ENCODE measurements at places on chromosomes 1 and 21. TPM values are rescaled to one million over a fixed set of nuclear protein-coding genes. Genes with fewer than 3 reads are reported as not detected.

DNA sequence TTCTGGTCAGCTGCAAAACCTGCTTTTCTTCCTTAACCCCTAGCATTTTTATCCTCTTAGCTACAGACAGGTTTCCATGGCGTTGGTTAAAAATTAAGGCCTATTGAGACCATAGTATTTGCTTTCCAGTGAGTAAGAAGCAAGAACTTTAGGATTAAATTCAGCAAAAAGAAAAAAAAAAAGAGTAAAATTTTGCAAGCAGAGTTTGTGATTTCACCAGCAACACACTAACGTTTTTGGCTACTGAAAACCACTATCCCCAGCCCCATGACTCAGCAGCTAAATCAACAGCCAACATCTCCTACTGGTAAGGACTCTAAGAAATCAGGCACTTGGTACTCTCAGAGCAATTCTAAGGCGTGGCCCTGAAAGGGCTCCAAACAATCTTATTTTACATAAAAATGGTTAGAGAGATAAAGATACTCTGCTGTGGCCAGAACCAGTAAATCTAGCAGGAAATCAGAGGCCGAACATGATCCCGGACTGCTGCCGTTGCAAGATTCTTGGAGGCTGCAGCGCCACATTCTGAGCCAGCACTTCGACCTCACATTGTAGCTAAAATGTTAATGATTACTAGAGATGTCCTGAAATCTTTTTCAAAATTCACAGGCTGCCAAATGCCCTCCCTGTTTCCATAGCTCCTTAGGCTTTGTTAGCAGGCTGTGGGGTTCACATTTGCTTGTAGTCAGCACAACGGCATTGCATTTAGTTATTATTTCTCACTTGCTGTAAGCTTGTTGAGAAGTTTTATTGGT, 1.6 kb upstream of the ENO1 start:
- DNase-seq = peak; percentile 90

- DNase-seq = no peak
These were observed 48.5 kb upstream of the NRDC start for GRCh38 chr1:51927029-51927428.

DNA sequence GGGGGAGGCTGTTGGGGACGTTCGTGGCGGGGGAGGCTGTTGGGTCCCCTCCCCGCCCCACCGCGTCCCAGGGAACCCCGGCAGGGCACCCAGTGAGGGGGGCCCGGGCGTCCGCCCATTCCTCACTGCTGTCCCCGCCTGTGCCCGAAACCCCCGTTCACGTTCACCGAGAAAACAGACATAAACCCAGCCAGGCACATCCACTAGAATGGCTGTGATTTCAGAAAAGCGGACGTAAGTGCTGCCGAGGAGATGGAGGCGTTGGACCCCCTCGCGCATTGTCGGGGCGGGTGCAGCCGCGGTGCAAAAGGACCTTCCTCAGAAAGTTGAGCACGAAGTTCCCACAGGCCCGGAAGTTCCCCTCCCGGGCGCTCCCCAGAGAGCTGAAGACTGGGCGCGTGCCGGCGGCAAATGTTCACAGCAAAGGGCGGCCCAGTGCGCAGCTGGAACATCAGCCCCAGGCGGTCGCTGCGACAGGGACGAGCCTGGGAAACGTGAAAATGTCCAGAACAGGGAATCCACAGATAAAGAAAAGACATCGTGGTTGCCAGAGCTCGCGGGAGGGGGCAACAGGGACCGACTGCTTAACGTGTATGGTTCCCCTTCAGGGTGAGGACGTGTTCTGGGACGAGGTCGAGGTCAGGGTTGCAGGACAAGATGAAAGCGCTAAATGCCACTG, 18.5 kb upstream of the SAMD11 start:
- DNase-seq = peak; percentile 83

DNA sequence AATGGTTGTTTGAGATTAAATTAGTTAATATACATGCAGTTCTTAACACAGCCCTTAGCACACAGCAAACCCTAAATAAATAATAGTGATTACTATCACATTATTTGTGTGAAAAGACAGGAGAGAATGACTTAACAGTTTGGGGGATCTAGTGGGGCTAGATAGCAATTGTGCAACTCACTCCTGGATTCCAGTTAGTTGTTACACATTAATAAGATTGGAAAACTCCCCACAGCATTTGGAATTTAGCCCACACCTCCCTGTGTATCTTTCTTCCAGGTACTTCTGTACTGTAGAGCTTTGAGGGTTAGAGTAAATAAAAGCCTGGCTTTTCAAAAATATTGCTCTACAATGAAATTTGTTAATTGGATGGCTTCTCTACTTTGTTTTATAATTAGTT, 93.2 kb downstream of the KCTD3 start:
- peak; percentile 52 for DNase-seq

DNA sequence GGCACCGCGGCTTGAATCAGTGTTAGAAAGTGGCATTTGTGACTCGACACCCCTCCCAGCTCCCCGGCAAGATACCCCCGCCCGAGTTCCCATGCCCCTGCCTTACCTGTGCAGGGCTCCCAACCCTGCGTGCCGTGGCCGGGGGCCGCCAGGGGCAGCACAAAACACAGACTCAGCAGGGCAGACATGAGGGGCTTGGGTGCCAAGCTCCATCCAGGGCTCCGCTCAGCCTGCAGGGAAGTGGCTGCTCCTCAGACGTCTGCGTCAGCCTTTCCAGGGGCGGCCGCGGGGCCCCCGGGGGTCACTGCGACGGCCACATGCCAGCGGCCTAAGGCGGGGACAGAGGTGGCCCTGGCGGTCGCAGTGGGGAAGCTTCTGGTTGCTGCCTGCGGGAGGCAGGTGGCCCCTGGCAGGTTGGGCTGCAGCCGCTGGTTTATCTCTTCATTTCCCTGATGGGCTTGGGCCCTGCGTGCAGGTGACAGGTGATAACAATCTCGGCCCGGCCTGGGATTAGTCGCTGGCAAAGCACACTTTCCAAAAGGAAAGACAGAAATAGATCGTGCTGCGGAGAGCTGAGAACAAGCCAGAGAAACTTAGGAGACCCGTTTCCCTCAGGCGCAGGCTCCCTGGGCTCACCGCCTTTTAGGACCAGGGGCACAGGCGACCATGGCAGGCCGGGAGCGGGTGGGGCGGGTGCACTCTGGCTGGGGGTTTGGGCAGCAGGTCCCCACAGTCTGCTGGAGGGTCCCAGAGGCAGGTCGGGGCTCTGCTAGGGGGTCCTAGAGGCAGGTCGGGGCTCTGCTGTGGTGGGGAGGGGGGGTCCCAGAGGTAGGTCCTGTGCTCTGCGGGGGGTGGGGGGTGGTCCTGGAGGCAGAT, at the start of gene TSPEAR:
Gene TSPEAR, minus strand, starts transcription at position 246 of the 876 bp plus-strand sequence. Its CDS starts 58 bp downstream, at position 188.
- peak; percentile 32 for DNase-seq

- DNase-seq = no peak
These were observed 198.1 kb upstream of the NCAM2 start for GRCh38 chr21:20800106-20800505.

GRCh38 chr1:33429332-33429731, 1.6 kb downstream of the PHC2 start:
- no peak for DNase-seq

- no peak for DNase-seq
These were observed 404.9 kb downstream of the LTN1 start for GRCh38 chr21:28587748-28588147.

GRCh38 chr1:201552941-201553351, 14.0 kb downstream of the NAV1 start:
- DNase-seq = no peak

DNA sequence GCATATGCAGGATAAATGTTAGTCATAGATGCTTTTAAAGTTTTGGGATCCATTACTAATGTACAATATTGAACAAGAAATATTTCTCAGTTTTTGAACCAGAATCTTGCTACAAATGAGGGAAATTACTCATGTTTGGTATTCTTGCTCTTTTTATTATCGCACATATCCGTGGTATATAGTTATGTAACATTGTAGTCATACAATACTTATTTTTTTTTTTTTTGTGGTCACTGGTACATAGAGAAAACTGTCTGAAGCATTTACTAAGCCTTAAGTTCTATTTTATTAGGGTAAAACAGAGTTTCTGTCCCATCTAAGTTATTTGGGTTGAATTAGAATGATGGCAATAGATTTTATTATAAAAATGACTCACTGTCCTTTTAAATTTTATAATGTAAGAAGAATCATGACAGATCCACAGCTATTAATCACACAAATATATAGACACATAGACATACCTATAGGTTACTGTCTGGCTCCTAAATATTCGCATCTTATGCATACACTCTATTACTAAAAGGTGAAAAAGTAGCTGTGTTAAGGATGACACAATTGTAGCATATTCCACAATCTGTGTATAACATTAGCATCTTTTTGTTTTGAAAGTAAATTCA, 18.0 kb upstream of the PRKAA2 start:
- no peak for DNase-seq

DNA sequence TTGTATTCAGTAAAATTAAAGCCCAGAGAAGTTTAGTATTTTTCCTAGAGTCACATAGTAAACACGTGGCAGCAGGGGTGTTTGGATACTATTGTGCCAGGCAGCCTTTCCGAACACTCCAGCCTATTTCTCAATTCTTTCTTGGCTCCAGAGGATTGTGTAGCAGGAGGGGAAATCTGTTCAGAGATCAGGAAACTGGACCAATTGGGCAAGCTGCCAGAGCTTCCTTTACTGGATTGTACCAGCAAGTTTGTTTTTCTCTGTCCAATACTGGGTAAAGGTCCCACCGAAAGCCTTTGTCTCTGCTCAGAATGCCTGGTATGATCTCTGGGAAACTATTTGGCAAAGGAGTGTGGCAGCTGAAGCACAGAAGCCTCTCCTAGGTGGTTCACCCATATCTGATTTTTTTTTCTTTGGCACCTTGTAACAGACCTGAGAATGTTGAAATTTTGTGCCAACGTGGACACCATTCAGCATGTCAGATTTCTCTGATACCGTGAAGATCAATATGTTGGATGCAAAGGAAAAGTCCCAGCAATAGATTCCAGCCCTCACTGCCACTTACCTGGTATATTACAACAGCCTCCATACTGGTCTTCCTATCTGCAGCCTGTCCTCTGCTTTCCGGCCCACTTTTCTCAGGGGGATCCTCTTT, 126.2 kb downstream of the FGGY start:
- peak; percentile 77 for DNase-seq

DNA sequence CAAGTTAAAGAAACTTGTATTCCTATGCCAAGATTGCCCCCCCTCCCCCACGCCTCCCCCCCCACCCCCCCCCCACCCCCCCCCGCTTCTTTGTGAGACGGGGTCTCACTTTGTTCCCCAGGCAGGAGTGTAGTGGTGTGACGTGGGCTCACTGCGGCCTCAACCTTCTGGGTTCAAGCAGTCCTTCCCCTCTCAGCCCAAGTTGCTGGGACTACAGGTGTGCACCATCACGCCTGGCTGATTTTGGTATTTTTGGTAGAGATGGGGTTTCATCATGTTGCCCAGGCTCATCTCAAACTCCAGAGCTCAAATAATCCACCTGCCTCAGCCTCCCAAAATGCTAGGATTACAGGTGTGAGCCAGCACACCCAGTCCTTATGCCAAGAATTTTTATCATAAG, 136.6 kb downstream of the POU2F1 start:
- DNase-seq = no peak

DNA sequence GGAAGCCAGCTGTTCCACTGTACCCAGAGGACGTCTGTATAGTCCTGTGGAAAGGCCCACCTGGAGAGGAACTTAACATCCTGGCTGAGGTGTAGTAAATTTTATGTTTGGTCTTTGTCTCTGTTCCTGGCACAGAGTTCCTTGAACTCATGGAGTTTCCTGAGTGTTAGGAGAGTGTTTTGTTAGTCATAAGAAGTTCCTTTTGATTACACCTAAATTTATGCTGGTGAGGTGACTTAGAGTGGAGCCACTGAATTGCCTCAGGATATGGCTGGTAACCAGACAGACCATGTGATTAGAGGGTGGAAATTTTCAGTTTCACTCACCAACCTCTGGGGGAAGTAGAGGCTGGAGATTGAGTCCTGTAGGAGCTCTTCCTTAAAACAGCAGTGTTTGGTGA, 57.9 kb downstream of the RASAL2 start:
- DNase-seq = no peak

- peak; percentile 72 for DNase-seq
These were observed 3.5 kb upstream of the NBL1 start for GRCh38 chr1:19640363-19641316.

DNA sequence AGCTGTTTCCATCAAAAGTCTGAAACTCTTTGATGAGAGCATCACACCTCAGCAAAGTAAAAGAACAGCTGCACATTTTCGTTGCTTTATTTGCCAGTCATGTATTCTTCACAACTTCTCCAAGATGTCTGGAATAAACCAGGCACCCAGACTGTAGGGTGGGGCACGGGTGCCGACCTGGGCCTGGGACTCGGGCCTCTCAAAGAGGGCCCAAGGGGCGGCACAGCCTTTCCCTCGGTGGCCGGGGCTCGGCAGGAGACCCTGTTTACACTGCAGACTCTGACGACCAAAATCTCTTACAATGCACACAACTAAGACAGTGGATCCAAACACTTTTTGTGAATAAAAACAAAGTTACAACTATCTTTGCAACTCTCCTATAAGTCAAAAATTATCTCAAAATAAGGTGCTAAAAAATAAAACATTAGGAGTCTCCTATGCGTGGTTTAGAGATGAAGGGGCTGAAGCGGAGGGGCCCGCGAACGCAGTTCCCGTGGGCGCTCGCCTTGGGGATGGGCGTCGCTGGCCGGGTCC, 696 bp downstream of the LSS start:
- DNase-seq = peak; percentile 12

- no peak for DNase-seq
These were observed 110.9 kb downstream of the NTPCR start for GRCh38 chr1:233061265-233061664.

The SHISAL2A gene
- polyA plus RNA-seq = 2.6 TPM

The RXRG gene
- polyA plus RNA-seq = 0.55 TPM

The LCE7A gene
- not detected for polyA plus RNA-seq

The ADCY10 gene
- 0.06 TPM for polyA plus RNA-seq

The PAX7 gene
- polyA plus RNA-seq = not detected

The AADACL3 gene
- polyA plus RNA-seq = not detected

Data from lung (tissue), 17 donors.